Stimulated activated CD4-positive, alpha-beta T cell treated with anti-CD3 and anti-CD28 coated beads, Interleukin-12 subunit alpha, Interleukin-12 subunit beta, amount 100 ng/mL, for 48 hours (primary cell): ENCODE measurements at places on chromosomes 2 and 18.

GRCh38 chr2:196040218-196040617 is 28.4 kb downstream of the DNAH7 start:
- no peak for DNase-seq

GRCh38 chr2:31166925-31167324 is 28.7 kb upstream of the GALNT14 start:
- DNase-seq = no peak

- DNase-seq = no peak
Measured at GRCh38 chr2:63596401-63596883, 7.7 kb downstream of the MDH1 start.

DNA sequence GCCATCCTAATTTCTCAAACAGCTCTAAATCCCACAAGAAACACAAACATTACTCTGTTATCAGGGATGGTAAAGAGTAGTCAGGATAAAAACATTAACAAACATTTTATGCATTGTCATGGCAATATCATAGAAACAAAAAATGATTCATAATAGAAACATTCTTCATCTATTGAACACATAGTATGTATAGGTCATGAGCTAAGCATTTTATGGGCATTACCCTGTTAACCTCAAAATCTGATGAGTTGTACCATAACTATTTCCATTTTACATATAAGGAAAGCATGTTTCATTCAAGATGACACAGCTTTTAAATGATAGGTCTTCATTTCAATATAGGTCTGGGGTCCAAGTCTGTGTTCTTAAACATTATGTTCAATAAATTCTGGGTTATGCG is 344.9 kb downstream of the RND3 start:
- no peak for DNase-seq

DNA sequence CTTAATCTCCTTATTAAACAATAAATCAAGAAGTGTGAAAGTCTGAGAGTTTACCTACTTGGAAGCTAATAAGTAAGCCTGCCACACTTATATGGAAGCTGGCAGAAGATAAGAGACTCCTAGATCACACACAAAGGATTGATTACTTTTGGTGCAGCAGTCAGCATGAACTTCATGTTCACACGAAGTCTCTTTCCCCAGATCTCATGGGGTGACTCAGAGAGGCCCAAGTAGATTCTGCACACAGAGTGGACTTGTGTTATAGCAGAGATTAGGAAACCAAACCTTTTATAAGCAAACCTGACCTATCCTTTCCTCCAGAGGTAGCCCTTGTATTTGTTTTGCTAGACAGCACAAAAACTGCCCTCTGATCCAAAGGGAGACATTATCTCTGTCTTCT is 9.9 kb upstream of the GAREM1 start:
- no peak for DNase-seq

DNA sequence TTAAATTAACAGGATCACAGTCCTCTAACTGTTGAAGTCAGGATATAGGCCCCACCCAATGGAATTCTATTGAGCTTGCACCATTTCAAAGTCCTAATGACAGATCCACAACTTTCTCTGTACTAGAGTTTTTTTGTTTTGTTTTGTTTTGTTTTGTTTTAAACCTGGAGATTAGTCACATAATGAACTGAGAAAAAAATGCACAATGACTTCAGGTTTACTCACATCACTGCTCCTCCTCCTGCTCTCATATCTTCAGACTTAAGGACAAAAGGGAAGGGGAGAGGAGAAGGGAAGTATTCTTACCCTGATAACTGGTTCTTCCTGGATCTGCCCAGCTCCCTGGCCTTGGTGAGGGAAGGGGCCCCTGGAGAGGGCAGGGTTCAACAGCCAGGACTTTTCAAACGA is 208.2 kb upstream of the EPHA4 start:
- DNase-seq = no peak

DNA sequence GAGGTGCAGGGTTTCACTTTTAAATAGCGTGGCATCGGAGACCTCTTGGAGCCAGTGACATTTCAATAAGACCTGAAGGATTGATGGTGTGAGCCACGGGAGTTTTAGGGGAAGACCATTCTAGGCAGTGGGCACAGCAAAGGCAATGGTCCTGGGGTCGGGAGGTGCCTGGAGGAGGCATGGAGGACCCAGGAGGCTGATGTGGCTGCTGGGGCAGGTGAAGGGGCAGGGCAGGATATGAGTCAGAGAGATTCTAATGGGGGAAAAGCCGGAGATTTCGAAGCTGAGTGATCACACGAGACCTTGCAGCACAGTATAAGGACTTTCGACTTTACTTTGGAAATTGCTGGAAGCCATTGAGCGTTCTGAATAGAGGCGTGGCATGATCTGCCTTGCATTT is 79.6 kb upstream of the KCNE4 start:
- DNase-seq = no peak

- DNase-seq = no peak
Measured at GRCh38 chr18:57543560-57543959, 42.9 kb downstream of the FECH start.

DNA sequence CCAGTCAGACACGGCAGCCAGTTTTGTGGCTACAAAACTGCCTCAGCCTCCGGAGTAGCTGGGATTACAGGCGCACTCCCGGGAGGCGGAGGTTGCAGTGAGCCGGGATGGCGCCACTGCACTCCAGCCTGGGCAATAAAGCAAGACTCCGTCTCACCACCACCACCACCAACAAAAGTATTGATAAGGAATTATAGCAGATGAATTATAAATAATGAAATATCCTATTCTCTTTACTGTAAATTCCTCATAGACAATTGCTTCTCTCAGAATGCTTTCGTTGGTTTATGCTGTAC is 1.4 kb upstream of the FAM161A start:
- no peak for DNase-seq

- DNase-seq = no peak
Measured at GRCh38 chr2:160251569-160251968, 51.5 kb upstream of the ITGB6 start.

DNA sequence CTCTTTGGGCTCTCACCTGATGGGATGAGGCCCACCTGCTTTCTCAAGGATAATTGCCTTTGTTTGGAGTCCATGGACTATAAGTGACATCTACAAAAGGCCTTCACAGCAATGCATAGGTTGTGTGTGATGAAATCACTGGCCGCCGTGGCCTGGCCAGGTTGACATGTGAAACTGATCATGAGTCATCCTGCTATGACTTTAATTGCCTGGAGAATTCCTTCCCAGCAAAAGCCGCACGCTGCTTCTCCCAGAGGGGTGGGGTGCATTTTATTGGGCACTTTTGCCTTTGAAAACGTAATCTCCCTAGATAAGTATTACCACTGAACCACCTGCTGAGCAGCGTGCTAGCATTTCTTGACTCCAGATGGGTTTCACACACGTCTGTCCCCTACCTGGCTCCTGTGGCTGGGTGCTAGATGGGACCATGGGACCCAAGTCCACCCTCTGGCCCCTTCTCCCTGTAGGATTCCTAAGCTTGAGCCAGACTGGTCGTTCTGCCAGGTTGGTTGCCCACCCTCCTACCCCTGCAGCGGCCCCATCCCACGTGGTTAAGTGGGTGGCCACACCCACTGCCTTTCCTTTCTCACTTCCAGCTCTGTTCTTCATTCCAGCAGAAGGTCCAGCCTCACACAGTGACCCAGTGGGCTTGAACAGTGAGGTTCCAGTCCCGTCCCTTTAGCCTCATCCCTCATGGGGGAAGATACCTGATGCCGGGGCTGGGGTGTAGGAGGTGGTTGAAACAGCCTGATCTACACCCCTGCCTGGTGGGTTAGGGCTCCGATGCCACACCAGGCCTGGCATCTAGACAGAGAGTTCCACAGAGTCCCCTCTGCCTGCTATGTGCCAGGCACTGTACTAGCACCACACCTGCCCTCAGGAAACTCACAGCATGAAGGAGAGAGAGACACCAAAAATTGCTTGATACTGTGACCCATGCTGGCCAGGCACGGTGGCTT is 89.6 kb downstream of the GBX2 start:
- no peak for DNase-seq

DNA sequence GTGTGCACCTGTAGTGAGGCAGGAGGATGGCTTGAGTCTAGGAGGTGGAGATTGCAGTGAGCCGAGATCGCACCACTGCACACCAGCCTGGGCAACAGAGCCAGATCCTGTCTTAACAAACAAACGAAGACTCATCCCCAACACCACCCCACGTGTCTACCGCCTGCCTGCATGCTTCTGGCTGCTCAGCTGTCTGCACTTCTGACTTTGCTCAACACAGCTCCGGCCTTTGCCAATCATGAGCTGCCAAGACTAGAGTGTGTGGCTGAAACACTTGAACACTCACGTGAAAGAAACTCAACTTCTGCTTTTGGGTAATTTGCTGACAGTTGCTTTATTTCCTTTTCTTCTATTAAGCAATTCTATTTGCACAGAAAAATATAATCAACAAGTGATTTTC is 32.1 kb upstream of the SP3 start:
- DNase-seq = no peak

DNA sequence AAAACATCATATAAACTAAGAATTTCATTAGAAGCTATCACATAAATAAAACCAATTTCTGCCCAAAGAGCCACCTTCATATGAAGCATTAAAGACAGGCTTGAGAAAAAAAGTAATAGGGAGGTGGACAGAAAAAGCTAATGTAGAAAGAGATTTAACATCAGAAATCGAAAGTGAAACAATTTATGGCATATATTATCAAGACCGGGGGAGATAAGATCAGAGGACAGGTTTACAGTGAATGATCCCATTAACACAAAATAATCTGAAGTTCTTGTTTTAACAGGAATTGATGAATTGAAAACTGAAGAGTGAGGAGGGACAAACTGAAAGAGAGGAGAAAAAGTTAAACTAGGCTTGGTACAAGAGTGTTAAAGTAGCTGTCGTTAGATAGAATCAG is 786.3 kb upstream of the FSHR start:
- DNase-seq = no peak

DNA sequence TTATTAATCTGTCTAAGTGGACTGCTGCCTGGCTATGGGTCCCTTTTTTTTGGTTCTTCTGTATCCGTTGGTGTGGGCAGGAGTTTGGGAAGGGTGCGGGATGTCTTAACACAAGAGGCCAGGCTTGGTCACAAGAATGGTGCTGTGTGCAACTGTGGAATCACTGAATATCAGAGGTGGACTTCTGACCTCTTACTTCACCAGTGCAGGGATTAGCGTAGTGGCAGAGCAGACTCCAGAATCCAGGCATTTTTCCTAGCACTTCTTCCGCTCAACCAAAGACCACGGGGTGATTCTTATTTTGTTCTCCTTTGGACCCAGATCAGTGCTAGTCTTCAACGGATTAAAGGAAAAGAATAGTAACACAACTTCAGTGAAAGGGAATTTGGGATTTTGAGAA is 254.3 kb upstream of the TNP1 start:
- DNase-seq = no peak

- DNase-seq = no peak
Measured at GRCh38 chr18:48230467-48231113, 178.6 kb downstream of the ZBTB7C start.

DNA sequence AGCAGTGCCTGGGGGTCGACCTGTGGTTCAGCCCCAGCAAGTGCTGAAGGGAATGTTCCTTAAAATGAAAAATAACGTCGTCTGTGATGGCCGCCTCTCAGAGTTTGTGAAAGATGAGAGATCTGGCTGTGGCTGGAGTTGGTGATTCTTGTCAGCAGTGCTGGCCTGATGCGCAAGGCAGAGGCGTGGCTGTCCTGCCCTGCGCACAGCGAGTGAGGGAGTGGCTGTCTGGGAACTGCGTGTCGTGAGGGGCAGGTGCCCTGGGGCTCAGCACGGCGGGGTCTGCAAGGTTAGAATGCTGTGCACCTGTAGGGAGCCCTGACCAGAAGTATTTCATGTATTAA is 8.8 kb downstream of the NFATC1 start:
- DNase-seq = no peak
